ENCODE measurements at places on chromosomes 4 and X. TPM values are rescaled to one million over a fixed set of nuclear protein-coding genes. Genes with fewer than 3 reads are reported as not detected.

Gene ZNF630
- not detected for total RNA-seq

Gene CFAP299
- 0.56 TPM for total RNA-seq

Gene CWH43
- not detected for total RNA-seq

Gene CXorf65
- not detected for total RNA-seq

Gene TIGD4
- total RNA-seq, result 1.0 TPM

Gene CTAG1B
- total RNA-seq, result not detected

Gene AMTN
- not detected for total RNA-seq

Gene FRG2
- 0.16 TPM for total RNA-seq

Gene EXOC1L
- total RNA-seq, result 0.96 TPM

Gene F8A3
- not detected for total RNA-seq

Gene GAGE2A
- not detected for total RNA-seq

Gene RS1
- 0.20 TPM for total RNA-seq

Gene TRIM61
- not detected for total RNA-seq

All from motor neuron (in vitro differentiated cells).